ENCODE measurements at places on chromosomes 16 and 17.

GRCh38 chr17:55655777-55656176 lies 66.9 kb downstream of the TMEM100 start:
- no peak for DNase-seq

DNA sequence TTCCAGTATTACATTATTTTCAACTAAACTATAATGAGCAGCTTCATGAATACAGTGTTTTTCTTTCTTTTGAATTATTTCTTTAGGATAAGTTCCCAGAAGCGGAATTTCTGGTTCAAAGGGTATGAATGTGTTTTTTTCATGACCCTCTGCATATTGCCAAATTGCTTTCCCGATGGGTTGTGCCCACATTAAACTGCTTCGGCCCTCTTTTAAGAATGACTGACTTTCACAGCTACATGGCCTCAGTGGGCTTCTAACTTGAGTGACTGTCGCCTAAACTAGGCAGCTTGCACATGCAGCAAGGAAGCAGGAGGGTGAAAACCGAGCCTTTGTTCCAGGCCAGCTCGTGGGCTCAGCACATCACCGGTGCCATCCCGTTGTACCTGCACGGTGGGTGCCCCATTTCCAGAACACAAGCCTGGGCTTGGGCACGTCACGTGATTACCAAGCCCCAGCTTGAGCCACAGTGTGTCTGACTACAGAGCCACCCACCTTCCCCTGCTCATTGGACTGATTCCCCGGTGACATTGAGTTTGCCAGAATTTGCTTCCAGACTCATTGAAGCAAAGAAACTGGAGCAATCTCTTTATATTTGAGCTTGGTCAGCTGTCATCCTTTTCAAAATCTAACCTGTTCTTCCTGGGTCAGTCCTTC lies 112.8 kb downstream of the CLEC16A start:
- no peak for DNase-seq

DNA sequence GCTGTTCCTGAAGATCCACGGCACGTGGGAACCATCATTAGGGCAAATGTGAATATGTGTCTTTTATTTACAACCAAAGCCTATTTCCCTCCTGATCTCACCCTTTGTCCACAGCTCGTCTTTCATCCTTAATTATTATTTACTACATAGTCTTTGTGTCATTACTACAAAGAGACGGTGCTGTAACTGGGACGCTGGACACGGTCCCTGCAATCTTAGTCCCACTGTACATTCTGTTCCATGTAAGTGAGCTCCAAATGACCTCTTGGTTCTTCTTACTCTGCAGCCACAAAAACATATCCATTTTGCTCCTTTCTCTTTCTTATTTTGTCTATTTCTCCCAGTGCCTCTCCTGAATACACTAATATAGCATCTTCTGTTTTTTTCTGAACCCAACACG lies 12.7 kb upstream of the KRT23 start:
- DNase-seq = no peak

DNA sequence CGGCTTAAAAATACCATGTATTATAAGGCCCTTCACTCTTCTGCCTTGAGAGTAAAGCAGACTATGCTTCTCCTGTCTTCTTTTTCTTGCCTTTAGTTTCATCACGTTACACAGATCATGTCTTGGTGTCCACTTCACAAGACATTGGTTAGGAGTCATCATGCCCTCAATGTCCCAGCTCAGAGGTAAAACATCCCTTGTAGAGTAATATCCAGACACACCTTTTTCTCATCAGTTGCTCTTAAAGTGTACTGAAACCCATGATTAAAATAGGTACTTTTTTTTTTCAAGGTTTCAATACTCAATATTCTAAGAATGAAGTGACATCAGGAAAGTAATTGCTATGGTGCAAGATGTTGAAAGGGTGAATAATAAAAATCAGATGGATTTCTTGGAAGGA lies 267.8 kb downstream of the PMP22 start:
- no peak for DNase-seq

GRCh38 chr16:54649876-54650275 lies 280.8 kb upstream of the IRX5 start:
- DNase-seq = no peak

DNA sequence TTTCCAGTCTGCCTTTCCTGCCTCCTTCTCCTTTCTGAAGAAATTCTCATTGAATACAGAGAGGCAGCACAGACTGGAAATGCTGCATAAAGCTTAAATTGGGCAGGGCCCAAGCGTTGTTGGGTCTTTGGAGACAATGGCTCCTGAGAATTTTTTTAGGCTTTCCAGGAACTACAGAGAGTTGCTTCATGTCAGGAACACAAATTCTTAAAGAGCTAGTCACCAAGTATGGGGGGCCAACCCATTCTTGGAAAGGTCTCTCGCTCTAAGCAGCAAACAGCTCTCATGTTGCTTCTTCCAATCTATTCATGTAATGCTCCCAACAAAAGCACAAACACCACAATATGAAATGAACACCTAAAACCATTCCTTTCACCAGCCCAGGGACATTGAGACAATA lies 6.9 kb downstream of the HNF1B start:
- DNase-seq = no peak

DNA sequence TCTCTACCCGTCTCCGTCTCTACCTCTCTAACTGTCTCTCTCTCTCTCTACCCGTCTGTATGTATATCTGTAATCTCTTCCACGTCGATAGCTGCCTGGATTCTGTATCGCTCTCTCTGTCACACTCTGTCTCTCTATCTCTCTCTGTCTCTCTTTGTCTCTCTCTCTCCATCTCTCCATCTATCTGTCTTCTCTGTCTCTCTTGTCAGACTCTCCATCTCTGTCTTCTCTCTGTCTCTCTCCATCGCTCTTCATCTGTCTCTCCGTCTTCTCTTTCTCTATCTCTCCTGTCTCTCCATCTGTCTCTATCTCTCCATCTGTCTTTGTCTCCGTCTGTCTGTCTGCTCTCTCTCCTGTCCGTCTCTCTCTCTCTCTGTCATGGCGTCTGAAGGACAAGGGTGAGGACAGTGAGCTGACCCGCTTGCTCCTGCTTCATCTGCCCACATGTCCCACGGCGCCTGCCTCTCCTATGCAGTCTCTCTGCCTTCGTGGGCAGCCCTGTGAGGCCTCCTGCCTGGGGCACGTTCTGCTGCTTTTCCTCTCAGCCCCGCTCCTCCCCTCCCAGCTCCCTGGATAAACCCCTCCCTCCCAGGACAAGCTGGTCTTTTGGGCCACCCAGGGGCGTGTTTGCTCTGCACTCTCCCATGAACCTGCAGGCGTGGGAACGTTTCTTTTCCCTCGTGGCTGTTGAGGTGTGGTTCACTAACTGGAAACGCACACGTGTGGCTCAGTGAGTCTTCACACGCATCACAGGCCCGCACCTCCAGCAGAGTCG lies 18.9 kb downstream of the ACSF3 start:
- DNase-seq = no peak

DNA sequence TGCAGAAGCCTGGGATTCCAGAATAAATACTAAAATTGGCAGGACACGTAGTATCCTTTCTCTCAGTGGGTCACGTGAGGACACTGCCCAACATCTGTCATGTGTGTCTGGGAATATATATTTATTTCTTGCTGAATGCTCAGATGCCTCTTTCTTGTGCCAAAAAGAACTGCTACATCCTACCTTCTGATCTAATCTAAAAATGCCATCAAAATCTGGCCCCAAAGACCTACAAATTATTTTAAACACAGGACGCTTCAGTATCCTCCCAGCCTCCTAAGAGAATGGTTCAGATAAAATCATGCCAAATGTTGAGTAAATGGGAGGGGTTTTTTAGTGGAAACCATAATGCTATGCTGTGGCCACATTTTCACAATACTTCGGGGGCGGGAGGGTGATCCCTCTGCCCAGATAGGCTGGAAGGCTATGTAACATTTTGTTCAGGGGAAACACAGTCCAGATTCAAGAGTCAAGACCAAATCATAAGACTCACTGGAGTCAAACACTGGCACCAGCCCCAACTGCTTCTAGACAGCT lies 22.9 kb upstream of the CORO6 start:
- no peak for DNase-seq

Data from keratinocyte (primary cell).